Inflammatory macrophage treated with lipopolysaccharide for 4 hours (primary cell): ENCODE measurements at places on chromosomes 13 and 19.
A peak's percentile ranks its signal among the peaks of the same experiment; 100 is the strongest.

DNA sequence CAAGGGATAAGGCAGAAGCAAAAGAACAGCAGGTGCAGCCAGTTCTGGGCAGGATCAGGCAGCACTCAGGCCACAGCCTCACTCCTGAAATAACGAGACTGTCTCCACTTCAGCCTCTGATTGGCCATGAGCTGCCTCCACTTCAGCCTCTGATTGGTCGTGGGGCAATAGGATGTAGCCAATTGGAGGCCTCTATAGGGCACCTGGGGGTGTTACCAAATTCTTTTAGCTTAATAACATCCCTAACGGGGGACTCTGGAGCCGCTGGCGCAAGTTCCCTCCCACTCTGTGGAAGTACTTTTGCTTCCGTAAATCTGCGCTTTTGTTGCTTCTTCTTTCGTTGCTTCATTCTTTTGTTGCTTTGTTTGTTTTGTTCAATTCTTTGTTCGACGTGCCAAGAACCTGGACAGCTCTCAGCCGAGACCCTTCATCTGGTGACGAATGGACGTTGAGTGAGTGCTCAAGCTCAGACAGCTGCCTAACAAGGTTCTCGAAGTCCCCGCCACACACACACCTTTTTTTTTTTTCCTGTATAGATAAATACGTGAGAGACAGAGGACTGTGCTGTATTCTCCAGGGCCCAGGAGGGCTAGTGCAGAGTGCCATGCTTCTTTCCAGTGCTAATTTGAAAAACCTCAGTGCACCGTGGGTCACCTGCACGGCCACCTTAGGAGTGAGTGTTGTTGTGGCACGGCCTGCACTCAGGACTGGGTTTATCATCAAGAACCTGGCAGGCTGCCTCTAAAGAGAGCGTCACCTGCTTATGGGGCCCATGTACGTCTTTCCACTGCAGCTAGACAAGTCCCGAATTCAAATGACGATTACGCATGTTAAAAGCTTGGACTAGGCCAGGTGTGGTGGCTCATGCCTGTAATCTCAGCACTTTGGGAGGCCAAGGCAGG, 32.0 kb upstream of the TUBGCP3 start:
- no peak for DNase-seq

DNA sequence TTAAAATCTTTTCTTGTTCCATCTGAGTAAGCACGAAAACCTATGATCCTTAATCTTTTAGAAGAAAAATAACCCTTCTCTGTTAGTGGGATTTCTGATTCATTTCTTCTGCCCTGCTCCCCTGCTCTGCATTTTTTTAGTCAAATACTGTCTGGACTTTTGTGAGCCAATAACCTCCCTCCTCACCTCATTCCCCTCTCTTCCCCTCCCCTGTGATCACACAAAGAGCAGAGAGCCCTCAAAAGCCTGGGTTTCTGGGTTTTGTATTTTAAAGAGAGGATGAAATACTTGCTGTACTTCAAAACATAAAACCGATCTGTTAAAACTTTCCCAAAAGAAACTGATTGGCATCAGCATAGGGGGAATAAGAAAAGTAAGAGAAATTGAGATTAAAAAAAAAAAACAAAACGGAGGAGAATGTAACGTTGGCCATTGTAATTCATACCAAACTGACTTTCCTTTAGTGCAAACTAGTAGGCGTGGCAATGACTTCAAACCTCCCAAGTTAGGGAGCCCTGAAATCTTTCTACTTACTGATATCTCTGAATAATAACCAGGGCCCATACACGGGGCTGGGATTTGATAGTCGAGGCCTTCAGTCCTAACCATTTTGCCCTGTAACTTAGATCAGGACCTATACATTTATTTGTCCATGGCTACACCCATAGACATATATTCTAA, 232.9 kb downstream of the TM9SF2 start:
- DNase-seq, result no peak

- peak; percentile 50 for DNase-seq
Observed at GRCh38 chr19:18519962-18520847, 1.7 kb downstream of the ELL start.

GRCh38 chr19:17748884-17749638, 2.2 kb upstream of the FCHO1 start:
- no peak for DNase-seq
